ENCODE measurements at places on chromosomes 2 and 18.

DNA sequence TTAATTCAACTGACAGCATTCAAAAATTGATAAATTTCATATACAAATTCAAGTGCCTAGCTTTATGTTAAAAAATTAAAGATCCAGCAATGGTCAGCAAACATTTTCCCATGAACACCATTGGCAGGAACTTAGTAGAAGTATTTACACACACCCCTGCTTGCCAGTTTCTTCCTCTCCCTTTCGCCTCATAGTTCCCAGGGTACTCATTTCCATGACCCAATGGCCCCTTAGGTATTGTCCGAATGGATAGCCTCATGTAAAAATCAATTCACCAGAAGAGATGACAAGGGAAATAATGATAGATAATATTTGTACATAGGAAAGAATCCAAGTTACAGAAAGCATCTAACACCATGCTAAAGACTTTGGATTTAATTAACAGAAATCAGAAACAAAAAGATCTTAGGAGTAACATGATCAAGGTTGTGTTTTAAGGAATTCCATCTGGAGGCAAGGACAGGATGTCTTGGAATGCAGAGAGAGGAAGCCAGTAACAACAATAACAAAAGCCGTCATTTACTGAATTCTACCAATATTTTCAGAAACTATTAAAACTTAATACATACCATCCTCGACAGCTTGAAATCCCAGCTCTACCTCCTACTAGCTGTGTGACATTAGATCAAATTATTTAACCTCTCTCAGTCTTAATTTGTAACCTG is 423.0 kb downstream of the IRS1 start:
- no peak for DNase-seq

GRCh38 chr2:19224486-19224885 is 133.9 kb downstream of the OSR1 start:
- DNase-seq, result no peak

DNA sequence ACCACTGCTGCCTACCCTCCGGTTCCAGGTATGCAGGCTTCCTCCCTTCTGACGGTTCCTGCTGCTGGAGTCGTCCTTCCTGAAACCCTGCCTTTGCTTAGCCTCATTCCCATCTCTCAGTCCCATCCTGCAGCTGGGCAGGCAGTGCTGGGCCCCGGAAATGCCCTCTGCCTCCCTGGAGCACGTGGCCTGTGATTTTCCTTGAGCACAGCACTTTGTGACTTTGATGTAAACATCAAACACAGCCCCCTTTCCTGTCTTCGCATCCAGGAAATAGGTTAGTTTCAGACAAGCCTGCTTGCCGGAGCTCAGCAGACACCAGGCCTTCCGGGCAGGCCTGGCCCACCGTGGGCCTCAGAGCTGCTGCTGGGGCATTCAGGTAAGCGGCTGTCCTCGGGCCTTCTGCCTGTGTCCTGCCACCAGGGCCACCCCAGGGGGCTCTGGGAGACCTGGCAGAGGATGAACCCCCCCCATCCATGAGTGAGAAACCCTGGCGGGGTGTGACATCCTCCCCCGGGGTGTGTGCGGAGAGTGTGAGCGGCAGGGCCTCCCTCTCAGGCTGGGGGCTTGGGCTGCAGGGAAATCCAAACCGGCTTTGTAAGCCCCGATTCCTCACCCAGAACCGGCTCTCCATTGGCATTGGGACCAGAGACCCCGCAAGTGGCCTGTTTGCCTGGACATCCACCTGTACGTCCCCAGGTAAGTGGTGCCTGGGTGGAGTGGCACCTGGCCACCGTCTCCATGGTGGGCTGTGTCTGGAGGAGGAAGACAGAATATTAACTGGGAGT is at the start of gene ZAP70:
ZAP70 (plus strand) TSS at position 281 of the 788 bp plus-strand sequence. CDS start 10,461 bp downstream, outside the sequence.
- peak; percentile 53 for DNase-seq

GRCh38 chr2:177348733-177349693 is 43.6 kb upstream of the AGPS start:
- DNase-seq, result no peak

DNA sequence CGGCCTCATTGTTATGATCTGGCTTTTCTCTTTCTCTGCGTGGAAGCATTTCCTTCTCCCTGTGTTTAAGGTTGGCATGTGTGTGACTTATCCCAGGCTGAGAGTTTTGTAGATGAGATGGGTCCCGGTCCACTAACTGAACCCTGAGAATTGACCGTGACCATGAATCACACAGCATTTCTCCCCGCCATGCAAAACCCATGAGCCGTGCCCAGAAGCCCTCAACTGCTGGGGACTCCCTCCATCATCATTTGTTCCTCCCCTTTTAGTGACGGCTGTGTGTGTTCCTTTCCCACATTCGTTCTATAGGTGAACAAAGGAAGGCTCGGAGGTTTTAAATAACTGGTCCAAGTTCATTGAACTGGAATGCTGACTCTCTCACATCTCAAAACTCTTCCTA is 30.1 kb upstream of the TXNDC2 start:
- no peak for DNase-seq

DNA sequence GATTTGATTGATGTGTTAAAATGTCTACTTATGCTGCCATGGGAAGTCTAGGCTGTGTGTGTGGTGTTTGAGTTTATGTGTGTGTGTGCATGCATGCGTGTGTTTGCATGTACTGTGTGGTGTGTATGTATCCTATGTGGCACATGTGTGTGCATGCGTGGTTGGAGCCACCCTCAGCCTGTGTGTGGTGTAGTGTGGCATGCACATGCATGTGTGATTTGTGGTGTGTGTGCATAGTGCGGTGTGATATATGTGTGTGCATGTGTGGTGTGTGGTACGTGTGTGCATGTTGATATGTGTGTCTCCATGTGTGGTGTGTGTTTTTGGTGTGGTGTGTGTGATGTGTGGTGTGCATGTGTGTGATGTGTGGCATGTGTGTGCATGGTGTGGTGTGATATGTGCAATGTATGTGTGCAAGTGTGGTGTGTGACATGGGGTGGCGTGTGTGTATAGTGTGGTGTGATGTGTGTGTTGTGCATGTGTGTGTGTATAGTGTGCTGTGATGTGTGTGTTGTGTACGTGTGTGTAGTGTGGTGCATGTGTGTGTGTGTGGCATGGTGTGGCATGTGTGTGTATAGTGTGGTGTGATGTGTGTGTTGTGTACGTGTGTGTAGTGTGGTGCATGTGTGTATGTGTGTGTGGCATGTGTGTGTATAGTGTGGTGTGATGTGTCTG is 66.6 kb upstream of the HDAC4 start:
- no peak for DNase-seq

DNA sequence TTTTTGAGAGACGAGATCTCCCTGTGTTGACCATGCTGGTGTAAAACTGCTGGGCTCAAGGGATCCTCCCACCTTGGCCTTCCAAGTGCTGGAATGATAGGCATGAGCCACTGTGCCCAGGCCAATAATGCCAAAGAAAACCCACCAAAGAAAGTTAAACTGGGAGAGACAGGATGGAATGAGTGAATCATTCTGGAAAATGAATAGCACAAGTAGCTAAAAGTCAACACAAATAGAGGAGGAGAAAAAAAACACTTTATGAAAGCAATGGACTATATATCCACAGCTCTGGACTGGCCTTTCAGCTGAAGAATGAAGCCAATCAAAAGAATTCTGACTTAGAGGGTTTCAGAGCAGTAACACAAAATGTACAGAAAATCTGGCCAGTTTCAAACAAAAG is 23.9 kb downstream of the IAH1 start:
- no peak for DNase-seq

- no peak for DNase-seq
Observed at GRCh38 chr2:18650221-18650620, 60.9 kb upstream of the NT5C1B start.

GRCh38 chr2:47003641-47004427 is 88.2 kb upstream of the MCFD2 start:
- no peak for DNase-seq

DNA sequence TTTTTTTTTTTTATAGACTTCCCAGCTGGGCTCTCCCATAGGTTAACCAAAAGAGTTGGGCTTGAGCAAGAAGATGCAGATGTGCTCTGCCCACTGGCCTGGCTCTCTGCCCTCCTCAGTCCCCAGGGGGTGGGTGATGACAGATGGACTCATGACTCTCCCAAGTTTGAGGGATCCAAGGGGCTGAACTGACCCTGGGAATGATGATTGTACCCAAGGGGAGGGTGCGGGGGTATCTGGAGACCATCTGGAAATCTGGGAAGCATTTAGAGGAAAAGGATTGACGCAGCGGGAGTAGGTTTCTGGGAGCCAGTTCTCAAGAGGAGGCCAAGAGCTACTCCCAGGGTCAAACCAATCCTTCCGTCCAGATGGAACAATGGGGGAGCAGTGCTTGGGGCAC is 330.8 kb downstream of the CYP26B1 start:
- DNase-seq, result no peak

- no peak for DNase-seq
Observed at GRCh38 chr18:5309888-5310470, 14.5 kb upstream of the ZBTB14 start.

GRCh38 chr2:210895132-210895531 is 338.7 kb downstream of the CPS1 start:
- no peak for DNase-seq

- DNase-seq, result no peak
Observed at GRCh38 chr2:232293191-232293590, 85.4 kb upstream of the ALPP start.

GRCh38 chr2:96396095-96396494 is 60.5 kb downstream of the NCAPH start:
- DNase-seq, result no peak

GRCh38 chr18:56825321-56825720 is 174.2 kb downstream of the WDR7 start:
- no peak for DNase-seq

GRCh38 chr2:202017940-202018339 is 15.7 kb upstream of the FZD7 start:
- no peak for DNase-seq

DNA sequence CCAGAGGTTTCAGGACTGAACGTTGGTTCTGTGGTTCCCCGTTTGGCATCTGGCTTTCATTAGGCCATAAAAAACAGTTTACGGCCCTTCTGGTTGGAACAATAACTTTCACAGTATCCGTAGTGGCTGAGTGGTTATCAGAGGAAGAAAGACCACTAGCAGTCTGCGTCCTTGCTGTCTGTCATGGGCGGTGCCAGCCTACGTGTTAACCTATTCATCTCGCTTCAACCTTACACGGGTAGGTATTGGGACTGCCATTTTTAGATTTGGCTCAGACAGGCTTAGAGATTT is 42.6 kb upstream of the ROCK2 start:
- DNase-seq, result no peak

GRCh38 chr2:238380336-238380735 is 46.4 kb upstream of the ASB1 start:
- DNase-seq, result no peak

GRCh38 chr2:153391131-153391530 is 87.4 kb downstream of the RPRM start:
- DNase-seq, result no peak

DNA sequence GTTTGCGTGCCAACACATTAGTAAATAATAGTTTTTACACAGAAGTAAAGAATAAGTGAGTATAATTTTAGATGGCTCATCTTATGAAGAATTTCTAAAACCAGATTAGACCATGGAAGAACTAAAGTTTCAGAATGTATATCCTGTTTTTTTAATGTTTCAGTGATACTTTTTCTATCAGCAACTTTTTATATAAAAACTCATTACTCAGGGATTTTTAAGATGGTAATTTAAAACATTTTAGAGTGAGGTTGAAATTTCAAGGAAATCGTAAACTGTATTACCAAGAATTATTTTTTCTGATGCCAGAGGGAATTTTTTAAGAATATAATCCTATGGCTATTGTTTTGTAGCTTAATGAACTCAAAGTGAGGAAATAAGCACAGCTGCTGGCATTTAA is 128.5 kb upstream of the FANCL start:
- no peak for DNase-seq

Measured in stimulated activated CD4-positive, alpha-beta T cell treated with anti-CD3 and anti-CD28 coated beads, Interleukin-2, amount 100 ng/mL, for 48 hours (primary cell).